ENCODE measurements at places on chromosomes 1 and 21. TPM values are rescaled to one million over a fixed set of nuclear protein-coding genes. Genes with fewer than 3 reads are reported as not detected.

DNA sequence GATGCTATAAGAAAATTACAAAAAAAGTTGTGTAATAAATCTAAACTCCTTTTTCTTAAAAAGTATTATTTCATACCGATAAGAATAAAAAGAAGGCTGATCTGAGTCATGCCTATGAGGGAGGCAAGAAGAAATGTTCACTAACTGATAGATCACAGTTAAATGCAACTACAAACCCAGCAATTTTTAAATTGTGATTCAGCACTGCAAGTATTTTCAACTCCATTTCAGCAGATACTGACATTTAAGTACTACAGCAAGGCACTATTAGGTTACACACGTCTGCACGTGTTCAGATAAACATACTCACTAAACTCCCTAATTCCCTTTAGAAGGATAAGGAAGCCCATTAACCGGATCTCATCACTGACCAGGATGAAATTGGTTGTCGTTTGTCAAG lies 213.3 kb upstream of the ZRANB2 start:
- no peak for DNase-seq

The CHRM3 gene
- total RNA-seq, result 0.38 TPM

DNA sequence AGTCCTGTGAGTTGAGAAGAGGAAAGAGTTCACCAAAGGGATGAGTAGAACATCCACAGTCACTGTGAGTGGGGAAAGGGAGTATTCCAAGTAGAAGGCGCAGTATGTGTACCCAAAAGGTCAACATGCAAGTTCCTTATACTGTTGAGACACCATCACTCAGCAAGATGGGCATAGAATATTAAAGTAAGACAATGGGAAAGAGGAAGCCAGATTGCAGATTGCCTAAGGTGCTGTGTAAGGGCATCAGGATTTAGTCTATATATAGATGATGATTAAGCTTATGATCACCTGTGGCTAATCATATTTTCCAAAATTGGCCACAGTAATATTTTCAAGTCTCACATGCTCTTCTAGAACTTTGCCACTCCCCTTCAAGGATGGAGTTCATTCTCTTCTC lies 120.1 kb upstream of the CAMK1G start:
- no peak for DNase-seq

- no peak for DNase-seq
These were observed 1276.1 kb downstream of the KCNT2 start for GRCh38 chr1:195332102-195332501.

GRCh38 chr1:233477359-233477758 lies 136.5 kb upstream of the KCNK1 start:
- no peak for DNase-seq

GRCh38 chr1:162134646-162135045 lies 65.2 kb downstream of the NOS1AP start:
- DNase-seq, result no peak

DNA sequence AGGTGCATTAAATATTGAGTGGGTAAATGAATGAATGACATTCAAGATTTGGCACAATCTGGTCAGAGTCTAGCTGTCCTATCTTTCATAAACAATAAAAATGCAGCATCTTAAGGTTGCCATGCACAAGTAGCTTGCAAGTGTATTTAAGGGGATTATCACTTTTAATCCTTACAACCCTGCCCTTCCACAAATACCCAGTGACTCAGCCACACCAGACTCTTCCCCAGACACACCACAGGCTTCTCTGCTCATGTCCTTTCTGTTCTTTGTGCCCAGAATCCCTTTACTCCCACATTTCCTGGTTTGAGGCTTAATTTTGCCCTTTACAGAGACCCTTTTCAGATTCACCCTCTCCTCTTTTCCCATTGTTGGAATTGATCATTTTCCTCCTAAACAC lies 59.8 kb downstream of the KIRREL1 start:
- no peak for DNase-seq

GRCh38 chr1:55886856-55887712 lies 671.9 kb upstream of the USP24 start:
- DNase-seq, result no peak

GRCh38 chr21:27043377-27043776 lies 76.5 kb upstream of the ADAMTS5 start:
- DNase-seq, result no peak

GRCh38 chr21:33296156-33296555 lies 28.6 kb upstream of the IFNAR1 start:
- no peak for DNase-seq
